ENCODE measurements at places on chromosomes 1 and 21.

- DNase-seq, result no peak
Measured at GRCh38 chr1:95384567-95384966, 150.6 kb downstream of the RWDD3 start.

GRCh38 chr1:111279144-111279543 lies 11.5 kb upstream of the CHIA start:
- DNase-seq, result no peak

DNA sequence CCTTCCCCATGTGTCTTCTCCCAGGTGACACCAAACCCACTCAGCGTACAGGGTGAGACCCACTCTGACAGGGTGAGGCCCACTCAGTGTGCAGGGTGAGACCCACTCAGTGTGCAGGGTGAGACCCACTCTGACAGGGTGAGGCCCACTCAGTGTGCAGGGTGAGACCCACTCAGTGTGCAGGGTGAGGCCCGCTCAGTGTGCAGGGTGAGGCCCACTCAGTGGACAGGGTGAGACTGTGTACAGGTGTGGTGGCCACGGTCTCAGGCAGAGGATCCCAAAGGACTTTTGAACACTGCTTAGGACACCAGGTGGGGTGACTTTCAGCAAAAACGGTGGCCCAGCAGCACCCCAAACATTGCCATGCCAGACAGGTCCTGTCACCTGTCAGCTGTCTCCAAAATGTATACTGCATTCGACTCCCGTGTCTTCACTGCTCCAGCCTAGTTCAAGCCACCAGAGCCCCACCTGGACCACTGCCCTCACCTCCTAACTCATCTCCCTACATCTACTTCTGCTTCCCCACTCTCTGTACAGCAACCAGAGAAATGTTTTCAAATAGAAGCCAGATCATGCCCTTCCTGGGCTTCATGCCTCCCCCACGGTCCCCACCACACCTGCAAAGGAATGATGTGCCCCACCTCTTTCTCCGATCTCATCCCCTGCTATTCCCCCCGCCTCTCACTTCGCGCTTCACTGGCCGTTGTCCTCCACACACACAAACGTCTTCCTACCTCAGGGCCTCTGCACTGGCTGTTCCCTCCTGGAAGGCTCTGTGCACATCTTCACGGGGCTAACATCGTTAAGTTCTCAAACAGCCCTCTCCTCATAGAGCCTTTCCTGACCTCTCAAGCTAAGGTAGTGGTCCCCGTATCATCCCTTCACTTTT lies 52.1 kb downstream of the ACBD3 start:
- DNase-seq, result no peak

DNA sequence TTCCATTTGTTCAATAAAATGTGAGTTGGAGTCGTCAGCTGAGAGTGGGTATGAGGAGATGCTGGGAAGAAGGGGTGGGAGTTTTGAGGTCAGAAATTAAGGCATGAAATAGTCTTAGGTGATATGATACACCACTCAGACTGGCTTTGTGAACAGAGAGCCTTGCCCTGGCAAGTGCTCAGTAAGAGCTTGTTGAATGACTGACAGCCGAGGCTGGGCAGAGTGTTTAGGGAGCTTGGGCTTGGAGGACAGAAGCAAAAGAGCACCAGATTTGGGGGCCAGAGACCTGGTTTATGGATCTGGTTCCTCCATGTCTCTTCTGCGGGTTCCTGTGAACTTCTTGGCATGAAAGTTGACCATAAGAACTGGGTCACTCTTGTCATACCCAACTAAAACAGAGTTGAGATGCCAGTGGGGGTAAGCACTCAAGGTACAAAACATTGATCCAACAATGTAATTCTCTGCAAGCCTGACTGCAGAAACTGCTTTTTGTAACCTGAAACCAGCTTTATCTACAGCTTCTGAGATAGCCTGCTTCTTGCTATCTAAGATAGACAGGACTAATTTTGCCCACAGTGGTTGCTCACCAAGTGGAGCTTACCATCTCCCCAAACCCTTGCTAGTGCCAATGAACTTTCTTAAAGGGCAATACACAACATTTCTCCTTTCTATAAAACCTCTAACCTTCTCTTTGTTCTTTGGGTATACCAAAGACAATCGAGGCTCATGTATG lies 126.4 kb downstream of the TENT5C start:
- no peak for DNase-seq

GRCh38 chr1:46013581-46013980 lies 118.8 kb downstream of the PIK3R3 start:
- no peak for DNase-seq

DNA sequence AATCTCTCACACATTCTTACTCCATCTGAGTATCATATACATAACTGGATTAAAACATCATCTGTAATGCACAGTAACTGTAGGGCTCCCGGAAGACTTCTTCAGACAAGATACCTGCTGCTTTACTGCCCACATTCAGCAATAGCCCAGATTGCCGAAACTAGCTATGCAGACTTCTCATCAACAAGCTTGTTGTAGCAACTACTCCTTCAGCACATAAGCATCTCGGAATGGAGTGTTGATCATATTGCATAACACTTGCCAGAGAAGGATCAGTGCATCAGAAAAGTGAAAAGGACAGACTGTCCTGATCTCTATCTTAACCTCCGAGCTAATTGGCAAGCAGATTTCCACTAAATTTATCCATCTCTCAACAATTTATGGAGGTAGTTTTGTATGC lies 354.6 kb upstream of the C1orf87 start:
- no peak for DNase-seq

- no peak for DNase-seq
Measured at GRCh38 chr1:8137481-8138244, 111.6 kb upstream of the ERRFI1 start.

DNA sequence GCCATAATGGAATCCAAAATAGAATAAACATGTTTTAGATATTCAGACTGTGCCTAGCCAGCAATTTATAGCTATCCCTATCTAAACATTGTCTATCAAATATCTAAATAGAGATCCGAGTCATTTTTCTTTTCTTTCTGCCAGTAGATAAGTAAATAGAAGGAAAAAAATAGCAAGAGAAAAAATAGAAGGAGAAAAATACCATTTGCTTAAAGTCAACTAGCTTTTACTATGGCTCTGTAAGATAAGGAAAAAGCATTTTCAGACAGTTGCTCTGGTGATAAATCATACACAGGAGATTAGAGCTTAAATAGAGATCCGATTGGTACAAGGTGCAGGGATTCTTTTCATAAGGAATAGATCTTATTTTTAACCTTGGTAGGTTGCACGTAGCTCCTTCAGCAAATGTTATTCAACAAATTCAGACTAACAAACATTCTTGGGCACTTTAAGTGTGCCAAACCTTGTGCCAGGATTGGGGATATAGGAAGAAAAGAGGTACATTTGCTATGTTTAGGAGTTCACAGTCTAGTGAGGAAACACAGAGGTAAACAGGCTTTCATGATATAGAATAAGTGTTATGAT lies 70.1 kb upstream of the CCDC190 start:
- DNase-seq, result no peak

DNA sequence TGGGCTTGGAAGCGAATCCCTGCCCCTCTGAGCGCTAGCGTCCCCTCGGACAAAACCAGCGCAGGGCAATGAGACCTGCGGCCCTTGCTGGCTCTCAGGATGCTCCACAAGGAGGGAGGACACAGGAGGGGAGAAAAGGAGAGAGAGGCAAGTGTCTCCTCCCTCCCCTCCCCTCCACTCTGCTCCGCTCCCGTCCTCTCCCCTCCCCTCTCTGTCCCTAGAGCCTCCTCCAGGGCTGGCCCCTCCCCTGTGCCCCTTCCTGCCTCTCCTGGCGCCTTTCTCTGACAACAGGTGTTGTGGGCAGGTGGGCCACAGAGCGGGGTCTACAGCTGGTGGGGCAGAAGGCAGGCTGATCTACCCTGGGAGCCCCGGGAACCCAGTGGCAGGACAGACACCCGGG lies 35.2 kb downstream of the TP73 start:
- no peak for DNase-seq

DNA sequence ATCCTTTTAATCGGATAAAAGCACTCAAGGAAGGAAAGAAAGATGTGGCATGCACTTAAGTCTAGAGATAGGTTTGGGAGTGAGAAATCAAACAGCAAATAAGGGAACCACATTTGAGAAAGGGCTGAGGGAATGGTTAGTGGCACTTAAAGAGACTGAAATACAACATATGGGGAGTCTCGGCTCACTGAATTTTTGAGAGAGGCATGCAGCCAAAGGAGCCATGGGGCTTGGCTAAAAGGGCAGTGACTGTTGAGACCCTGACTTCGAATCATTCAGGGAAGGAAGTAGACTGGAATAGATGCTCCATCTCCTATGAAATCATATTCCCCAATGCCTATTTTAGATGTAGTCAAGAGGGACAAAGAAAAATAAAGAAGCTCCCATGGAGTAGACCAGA lies 58.3 kb upstream of the HAO2 start:
- no peak for DNase-seq

- DNase-seq, result no peak
Measured at GRCh38 chr1:38744452-38745350, 114.9 kb downstream of the RRAGC start.

DNA sequence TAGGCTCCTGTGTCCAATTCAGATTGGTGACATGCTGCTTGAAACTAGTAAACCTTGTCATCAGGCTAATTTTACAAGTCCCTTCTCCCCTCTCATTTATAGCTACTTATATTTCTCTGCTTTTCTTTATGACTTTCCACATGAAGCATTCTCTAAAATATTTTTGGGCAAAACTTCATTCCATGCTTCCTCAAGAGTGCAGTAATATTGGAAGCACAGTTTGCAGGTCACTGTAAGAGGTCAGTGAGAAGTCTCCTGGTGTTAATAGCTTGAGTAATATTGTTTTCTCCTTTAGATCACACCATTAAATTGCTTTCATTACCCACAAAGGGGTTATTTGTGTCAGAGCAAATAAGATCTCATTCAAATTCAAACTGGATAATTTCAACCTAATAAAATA lies 46.6 kb downstream of the LPAR3 start:
- no peak for DNase-seq

GRCh38 chr1:40183055-40183710 lies 22.0 kb downstream of the RLF start:
- DNase-seq, result no peak

GRCh38 chr1:236851871-236852270 lies 56.8 kb downstream of the MTR start:
- DNase-seq, result no peak

- DNase-seq, result no peak
Measured at GRCh38 chr1:5555853-5556252, 436.4 kb downstream of the NPHP4 start.

GRCh38 chr1:215156232-215156631 lies 73.7 kb downstream of the KCNK2 start:
- DNase-seq, result no peak

GRCh38 chr21:15947677-15948076 lies 217.9 kb downstream of the USP25 start:
- DNase-seq, result no peak

DNA sequence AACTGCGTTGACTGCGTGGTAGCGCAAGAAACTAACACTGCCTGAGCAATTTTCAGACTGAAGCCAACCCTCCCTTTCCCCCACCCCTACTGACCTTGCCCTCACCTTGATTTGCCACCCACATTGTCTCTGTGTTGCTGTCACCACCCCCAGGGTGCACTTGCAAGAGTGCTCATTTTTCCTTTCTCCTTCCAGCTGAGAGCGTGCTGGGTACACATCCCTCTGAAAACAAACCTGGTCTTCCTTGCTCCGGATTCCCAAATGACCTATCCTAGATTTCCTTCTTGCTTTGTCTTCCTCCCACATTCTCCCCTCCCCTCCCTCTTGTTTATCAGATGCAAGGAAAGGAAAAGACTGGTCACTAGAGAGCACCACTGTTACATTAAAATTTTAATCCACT lies 24.2 kb downstream of the MPZ start:
- no peak for DNase-seq

- no peak for DNase-seq
Measured at GRCh38 chr1:21344098-21344749, 54.0 kb upstream of the ECE1 start.

- no peak for DNase-seq
Measured at GRCh38 chr1:2402420-2402819, 9.9 kb downstream of the PEX10 start.

- DNase-seq, result no peak
Measured at GRCh38 chr1:243270097-243270864, 14.4 kb downstream of the SDCCAG8 start.

GRCh38 chr1:13662493-13662892 lies 37.5 kb upstream of the PRDM2 start:
- no peak for DNase-seq

DNA sequence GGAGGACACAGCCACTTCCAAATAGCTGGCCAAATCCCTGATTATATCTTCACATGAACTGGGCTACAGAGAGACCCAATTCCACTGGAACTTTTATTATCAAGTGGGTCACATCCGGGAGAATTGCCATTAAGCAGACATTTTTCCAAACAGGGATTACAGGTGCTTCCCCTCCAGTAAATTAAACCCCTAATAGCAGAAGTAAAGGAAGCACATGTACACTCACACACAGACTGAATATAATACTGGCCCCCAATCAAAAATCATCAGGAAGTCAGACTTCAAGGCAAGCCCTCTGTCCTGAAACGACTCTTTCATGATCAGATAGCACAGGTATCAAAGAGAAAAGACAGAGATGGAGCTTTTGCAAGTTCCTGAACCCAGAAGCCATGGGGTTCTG lies 118.6 kb upstream of the PPP2R5A start:
- DNase-seq, result no peak

Measured in CMK (cell line).